A549 treated with GW870086 at 1 μM for 4 hours (cell line): ENCODE measurements at places on chromosomes 2 and 18. TPM values are rescaled to one million over a fixed set of nuclear protein-coding genes. Genes with fewer than 3 reads are reported as not detected.

Gene BOLL
- not detected in 5 replicates for total RNA-seq

Gene GALNT14
- total RNA-seq = 41.6 to 52.6 TPM (median 43.2 TPM) in 5 replicates

Gene CPSF3
- total RNA-seq = 47.7 to 54.0 TPM (median 52.8 TPM) in 5 replicates

Gene ANKRD30BL
- total RNA-seq = not detected in 5 replicates

Gene MPP4
- total RNA-seq = 0.07 to 0.14 TPM (median 0.13 TPM) in 3 of 5 replicates, not detected in the others

Gene CD8A
- 0.21 to 0.34 TPM (median 0.24 TPM) in 5 replicates for total RNA-seq

Gene AGAP1
- total RNA-seq = 16.2 to 24.3 TPM (median 23.1 TPM) in 5 replicates

Gene HMSD
- 0.71 TPM in 1 of 5 replicates, not detected in the others for total RNA-seq

Gene ABCA12
- total RNA-seq = 0.17 to 0.27 TPM (median 0.22 TPM) in 5 replicates

Gene PAX8
- total RNA-seq = 0.65 to 1.3 TPM (median 0.95 TPM) in 5 replicates

Gene LYPD6B
- total RNA-seq = not detected in 5 replicates

Gene GAREM2
- 6.1 to 8.5 TPM (median 7.1 TPM) in 5 replicates for total RNA-seq

Gene NPHP1
- total RNA-seq = 7.0 to 9.3 TPM (median 8.3 TPM) in 5 replicates

Gene GKN1
- total RNA-seq = 0.56 to 0.72 TPM (median 0.57 TPM) in 4 of 5 replicates, not detected in the other

Gene PRSS56
- 0.09 to 0.16 TPM (median 0.11 TPM) in 5 replicates for total RNA-seq

Gene KIF1A
- 0.48 to 1.3 TPM (median 0.83 TPM) in 5 replicates for total RNA-seq

Gene ARL6IP6
- 18.6 to 25.2 TPM (median 21.8 TPM) in 5 replicates for total RNA-seq

Gene KANSL1L
- 0.34 to 0.70 TPM (median 0.61 TPM) in 5 replicates for total RNA-seq

Gene SCLY
- total RNA-seq = 16.3 to 23.2 TPM (median 21.6 TPM) in 5 replicates

Gene ALPG
- 0.24 to 0.47 TPM (median 0.38 TPM) in 5 replicates for total RNA-seq

Gene C2orf72
- 5.2 to 8.3 TPM (median 7.4 TPM) in 5 replicates for total RNA-seq

Gene MC5R
- not detected in 5 replicates for total RNA-seq

Gene ABCB6
- total RNA-seq = 19.6 to 34.4 TPM (median 31.2 TPM) in 5 replicates

Gene GALR1
- total RNA-seq = not detected in 5 replicates
